PC-3 (cell line): ENCODE measurements at places on chromosomes 16 and 17.

- no peak for DNase-seq
Observed at GRCh38 chr17:44992242-44992939, 24.3 kb upstream of the C1QL1 start.

GRCh38 chr17:65228734-65229620 lies 91.8 kb downstream of the RGS9 start:
- DNase-seq = peak; percentile 41

DNA sequence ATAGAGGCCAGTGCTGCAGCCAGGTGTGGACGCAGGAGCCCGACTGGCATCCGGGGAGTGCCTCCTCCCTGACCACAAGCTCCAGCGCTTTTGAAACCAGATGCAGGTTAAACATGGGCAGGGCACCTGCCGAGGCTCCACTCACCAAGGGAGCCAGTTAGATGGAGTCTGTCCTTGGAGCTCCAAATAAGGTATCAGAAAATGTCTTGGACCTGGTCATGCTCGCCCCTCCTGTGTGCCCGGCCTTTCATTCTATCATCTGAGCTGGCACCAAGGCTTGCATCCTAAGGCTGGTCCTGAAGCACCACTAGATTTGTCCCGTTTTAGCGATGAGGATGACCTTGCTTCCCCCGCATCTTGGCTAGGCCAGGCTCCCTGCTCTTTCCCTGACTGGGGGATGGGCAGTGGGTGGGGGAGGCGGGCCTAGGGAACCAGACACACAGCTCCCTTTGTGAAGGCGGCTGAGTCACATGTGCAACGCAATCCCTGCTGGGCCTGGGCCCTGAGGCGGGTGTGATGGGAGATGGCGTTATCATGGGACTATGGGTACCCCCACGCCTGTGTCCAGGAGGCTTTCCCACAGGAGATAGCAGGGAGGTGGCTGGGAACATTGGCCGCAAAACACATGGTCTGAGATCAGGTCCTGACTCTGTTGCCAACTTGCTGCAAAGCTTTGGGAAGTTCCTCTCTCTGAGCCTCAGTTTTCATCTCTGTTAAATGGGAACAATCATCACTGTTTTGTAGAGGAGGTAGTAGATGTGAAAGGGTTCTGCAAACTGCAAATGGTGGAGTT lies 5.0 kb upstream of the ADGRG1 start:
- DNase-seq = peak; percentile 90

DNA sequence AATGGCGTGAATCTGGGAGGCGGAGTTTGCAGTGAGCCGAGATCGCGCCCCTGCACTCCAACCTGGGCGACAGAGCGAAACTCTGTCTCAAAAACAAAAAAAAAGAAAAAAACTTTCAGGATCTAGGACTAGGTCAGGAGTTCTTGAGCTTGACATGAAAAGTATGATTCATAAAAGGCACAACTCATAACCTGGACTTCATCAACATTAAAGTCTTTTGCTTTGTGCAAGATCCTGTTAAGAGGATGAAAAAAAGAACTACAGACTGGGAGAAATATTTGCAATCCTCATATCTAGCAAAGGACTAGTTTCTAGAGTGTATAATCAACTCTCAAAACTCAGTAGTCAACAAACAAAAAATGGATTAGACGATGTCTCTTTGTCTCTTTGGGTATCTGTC lies 40.0 kb downstream of the TBC1D16 start:
- DNase-seq = no peak

GRCh38 chr17:51107778-51108177 lies 12.9 kb downstream of the SPAG9 start:
- DNase-seq = no peak

DNA sequence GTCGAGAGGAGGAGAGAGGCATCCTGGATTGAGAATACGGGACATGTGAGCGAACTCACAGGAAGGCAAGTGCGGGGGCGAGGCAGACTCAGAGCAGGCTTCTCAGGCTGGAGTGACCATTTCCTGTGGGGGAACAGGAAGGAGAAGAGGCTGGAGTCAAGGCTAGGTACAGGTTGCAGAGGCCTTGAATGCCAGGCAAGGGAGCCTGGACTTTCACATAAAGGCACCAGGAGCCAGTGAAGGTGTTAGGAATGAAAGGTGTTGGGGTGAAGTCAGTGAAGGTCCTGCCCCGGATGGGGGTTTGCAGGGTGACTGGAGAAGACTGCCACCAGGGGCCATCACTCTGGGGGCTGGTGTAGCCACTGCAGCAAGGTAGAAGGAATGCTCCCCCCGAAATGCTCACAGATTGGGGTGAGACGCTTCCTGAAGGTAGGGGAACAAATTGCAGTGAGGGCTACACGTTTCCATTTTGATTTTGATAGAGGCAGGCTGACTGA lies 5.3 kb upstream of the GPRC5C start:
- no peak for DNase-seq

DNA sequence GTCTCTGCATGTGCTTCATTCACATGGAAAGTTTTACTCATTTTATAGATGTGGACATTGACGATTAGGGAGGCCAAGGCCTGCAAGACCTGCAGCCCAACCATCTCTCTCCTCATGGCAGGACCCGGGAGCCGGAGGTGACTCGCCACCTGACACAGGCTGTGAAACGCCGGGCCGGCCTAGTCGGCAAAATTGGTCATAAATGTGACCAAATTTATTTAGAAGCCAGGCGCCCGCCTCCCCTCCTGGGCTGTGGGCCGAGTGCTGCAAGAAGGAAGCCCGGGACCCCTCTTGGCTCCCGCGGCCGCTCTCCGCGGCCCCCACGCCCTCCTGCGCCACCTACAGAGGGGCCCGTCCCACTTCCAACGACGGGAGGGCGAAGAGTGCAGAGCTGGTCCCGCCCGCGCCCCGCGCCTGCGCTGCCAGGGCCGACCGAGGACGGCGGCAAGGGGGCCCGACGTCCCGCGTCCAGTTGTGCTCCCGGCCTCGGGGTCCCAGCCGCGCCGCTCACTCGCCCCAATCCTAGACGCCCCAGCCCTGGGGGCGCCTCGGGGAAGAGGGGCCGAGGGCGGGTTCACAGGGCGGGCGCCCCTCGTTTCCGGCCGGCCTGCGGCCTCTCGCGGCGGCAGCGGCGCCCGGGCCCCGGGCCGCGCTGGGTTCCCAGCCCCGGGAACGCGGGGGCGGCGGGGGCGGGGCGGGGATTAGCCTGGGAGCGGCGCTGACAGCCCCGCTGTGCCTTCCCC lies 47.5 kb downstream of the WNT3 start:
- peak; percentile 84 for DNase-seq
